Testis (tissue), 5 donors: ENCODE measurements at places on chromosomes 5 and 9. TPM values are rescaled to one million over a fixed set of nuclear protein-coding genes. Genes with fewer than 3 reads are reported as not detected.

LCN10 gene
- total RNA-seq: 8.3 TPM

SMC2 gene
- total RNA-seq: 25.9 TPM

CA9 gene
- 11.0 TPM for total RNA-seq

- DNase-seq: no peak
Observed at GRCh38 chr5:11293523-11293922, 532.5 kb upstream of the DAP start.

- no peak for DNase-seq
Observed at GRCh38 chr5:178338750-178339144, 106.1 kb upstream of the PHYKPL start.

DNA sequence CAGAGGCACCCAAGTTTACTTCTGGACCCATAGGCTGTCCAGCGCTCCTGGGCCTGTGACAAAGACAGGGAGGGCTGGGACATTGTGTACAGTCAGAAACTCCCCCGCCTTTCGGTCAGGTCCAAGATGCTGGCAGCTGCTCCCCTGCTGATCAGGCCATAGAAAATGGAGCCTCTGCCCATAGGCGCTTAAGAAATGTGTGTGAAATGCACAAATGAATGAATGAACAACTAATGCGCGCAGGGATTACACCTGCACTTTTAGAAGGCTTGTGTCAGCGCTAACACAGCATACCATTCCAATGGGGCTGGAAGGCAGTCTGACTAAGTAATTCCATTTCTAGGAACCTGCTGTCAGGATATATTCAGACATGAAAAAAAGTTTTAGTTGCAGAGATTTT lies 16.3 kb downstream of the PTPN3 start:
- DNase-seq: peak; percentile 37
